ENCODE measurements at places on chromosomes 7 and 10.

- DNase-seq: no peak
Measured at GRCh38 chr7:30005464-30005863, 15.9 kb upstream of the SCRN1 start.

DNA sequence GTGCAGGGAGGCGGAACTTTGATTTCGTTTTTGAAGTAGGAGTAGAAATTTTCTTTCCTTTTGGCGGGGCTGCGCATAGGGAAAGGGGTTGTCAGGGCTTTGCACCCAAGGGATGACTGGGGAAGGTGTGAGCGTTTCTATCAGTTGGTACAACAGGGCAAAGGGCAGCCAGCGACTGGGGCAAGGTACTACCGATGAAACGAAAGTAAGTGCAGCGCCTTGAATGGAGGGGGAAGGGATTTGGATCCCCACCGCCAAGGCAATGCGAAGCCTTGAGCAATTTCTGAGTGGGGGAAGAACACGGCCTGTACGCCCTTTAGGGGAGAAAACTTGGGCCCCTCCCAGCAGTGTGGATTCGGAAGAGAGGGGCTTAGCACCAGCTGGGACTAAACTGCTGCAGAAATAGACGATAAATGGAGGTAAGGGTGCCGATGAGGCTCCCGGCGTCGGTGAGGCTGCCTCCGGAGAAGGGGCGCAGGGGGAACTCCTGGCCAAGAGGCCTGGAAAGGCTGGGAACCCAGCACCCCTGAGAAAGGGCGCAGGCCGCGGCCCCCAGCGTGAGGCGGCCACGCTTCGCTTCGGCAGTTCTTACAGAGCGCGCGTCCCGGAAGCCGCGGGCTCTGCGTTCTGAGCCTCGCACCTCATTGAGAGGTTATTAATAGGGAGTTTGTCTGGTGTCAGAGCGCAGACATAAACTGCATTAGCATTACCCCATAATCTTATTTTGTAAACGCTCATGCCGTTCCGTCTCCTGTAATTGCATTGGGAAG is 10.0 kb upstream of the TLX1 start:
- DNase-seq: no peak

GRCh38 chr10:480928-481552 is 208.4 kb downstream of the DIP2C start:
- DNase-seq: no peak

- no peak for DNase-seq
Measured at GRCh38 chr10:121236621-121237020, 361.6 kb downstream of the FGFR2 start.

DNA sequence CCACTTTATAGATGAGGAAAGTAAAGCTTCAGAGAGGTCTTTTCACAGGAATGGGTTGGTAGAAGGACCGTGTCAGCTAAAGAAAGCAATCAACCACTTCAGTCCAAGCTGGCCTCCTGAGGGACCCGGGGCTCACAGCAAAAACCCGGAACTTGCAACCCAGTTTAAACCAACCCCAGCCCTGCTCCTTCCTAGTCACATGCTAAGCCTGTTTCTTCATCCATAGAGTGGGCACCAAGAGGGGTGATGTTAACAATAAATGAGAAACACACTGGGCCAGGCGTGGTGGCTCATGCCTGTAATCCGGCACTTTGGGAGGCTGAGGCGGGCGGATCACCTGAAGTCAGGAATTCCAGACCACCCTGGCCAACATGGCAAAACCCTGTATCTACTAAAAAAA is 12.1 kb upstream of the NPFFR1 start:
- no peak for DNase-seq

GRCh38 chr10:16727666-16728065 is 89.6 kb downstream of the RSU1 start:
- no peak for DNase-seq

- no peak for DNase-seq
Measured at GRCh38 chr10:10526846-10527245, 490.8 kb upstream of the CELF2 start.

- no peak for DNase-seq
Measured at GRCh38 chr7:77538281-77539212, 1.5 kb downstream of the PTPN12 start.

DNA sequence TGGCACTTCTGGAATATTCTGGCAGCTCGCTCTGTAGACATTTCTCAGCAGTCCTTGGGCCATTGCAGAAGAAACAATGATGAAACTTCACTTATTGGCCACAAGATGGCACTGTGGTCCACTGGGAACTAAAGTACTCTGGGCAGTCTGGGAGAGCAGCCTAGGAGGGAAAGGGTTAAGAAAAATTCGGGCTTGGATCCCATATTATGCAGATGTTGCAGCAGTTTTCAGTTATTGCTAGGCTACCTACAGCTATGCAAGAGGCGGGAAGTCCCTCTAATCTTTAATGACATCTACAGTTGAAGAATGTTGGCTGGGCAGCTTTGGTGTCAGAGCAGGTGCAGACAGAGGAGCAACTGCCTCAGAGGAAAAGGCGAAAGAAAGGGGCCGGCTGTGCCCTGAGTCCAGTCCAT is 201.7 kb upstream of the PRSS58 start:
- peak; percentile 16 for DNase-seq

- no peak for DNase-seq
Measured at GRCh38 chr7:6290319-6290741, 17.9 kb upstream of the CYTH3 start.

- DNase-seq: no peak
Measured at GRCh38 chr10:4144817-4145216, 359.8 kb upstream of the KLF6 start.

DNA sequence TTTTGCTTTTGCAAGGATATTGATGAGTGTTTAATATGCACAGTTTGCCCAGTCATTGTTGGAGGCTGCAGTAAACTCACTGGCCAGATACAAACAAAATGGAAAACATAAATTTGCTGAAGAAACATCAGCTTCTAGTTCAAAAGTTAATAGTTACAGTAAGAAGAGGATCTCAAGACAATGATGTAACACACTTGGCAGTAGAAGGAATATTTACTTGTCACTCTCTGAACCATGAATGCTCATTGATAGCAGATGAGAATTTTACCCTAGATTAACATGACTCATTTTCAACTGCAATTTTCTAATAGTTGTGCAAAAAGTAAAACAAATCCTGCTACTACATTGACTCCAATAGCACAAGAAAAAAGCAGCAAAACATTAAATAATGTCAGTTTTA is 47.7 kb downstream of the VWC2 start:
- DNase-seq: no peak

GRCh38 chr10:77877441-77878344 is 48.9 kb downstream of the DLG5 start:
- no peak for DNase-seq

DNA sequence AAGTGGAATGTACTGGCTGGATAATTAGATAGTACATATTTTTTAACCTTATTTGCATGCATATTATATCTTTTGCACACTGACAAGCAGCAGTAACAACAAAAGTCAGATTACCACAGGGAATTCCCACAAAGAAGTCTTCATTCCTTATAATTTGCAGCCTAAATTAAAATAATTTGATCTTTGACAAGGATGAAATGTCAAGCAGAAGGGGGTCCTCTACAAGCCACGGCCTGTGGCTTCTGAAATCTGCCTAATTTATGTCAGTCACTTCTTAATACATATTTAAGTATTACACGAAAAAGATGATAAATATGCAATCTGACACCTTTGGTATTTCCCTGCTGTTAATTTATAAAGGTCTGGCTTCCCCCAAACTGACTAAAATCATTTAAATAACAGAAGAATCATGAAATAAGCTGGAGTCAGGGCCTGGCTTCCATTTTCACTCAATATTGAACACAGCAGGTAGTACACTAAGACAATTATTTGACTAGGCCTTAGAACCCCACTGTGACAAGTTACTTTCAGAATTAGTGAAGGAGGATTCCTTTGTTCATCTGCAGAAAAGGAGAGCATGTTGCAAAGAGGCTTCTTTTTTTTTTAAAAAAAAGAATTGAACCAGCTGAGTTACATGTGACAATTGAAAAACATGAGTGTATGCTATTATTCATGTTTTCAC is 351.1 kb upstream of the ETV1 start:
- DNase-seq: no peak

GRCh38 chr10:28842321-28842720 is 165.0 kb downstream of the BAMBI start:
- DNase-seq: no peak

GRCh38 chr7:39056153-39056552 is 78.4 kb downstream of the POU6F2 start:
- no peak for DNase-seq

DNA sequence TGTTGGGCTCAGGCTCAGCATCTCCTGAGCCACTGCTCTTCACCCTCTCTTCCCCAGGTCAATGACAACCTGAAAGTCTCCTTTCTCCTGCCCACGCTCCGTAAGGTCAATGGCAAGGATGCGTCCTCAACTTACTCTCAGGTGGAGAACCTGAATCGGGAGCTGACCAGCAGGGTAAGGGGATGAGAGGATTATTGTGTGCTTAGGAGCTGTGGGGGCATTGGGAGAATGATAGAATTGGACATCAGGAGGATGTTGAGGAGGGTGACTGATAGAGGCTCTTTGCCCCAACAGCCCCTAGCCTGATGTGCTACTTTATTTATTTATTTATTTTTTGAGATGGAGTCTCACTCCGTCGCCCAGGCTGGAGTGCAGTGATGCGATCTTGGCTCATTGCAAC is 1.3 kb downstream of the LRWD1 start:
- no peak for DNase-seq

DNA sequence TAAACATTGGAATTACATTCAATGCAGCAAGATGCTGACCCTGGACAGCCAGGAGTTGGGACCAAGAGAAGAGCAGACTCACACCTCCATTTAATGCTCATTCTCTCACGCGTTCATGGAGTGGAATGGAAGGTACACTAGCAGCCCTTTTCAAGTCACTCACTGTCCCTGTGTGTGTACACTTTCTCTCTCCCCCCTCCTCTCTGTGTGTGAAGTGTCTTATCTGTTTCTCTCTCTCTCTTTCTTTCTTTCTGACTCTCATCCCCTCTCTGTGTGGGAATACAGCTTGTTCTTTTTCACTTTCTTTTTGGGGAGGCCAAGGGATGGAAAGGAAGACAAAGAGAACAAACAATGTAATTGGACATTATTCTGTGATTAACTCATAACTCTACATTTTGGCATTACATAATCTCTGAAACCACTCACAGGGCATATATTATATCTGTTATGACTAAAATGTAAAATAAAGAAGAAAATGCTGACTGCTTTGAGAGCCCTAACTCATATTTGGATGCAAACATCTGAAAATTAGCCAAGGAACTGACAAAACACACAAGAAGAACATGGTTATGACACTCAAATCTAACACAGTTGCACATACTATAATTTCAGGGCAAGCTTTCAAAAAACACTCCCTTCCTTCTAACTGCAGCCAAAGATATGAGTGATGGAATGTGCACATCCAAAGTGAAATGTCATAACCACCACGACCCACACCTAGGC is 188.8 kb downstream of the PARD3 start:
- no peak for DNase-seq
